MCF 10A (cell line): ENCODE measurements at places on chromosomes 6 and 20. TPM values are rescaled to one million over a fixed set of nuclear protein-coding genes. Genes with fewer than 3 reads are reported as not detected.
A peak's percentile ranks its signal among the peaks of the same experiment; 100 is the strongest.

DNA sequence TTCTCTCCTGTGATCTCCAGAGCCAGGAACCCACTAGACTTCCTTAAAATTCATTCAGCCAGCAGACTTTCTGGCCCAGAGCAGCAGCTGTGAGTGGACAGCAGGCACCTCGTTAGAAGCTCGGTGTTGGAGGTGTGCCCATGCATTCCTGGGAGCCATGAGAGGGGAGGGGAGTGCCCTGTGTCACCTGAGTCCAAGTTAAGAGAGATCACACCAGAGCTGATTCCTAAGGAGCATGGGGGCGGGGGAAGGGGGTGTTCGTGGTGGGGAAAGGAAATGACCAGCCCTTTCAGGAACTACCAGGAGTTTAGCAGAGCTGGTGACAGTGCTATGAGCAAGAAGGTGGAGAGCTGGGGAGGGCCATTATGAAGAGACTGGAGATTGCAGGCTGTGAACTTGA is 46.9 kb downstream of the GFRA4 start:
- no peak for DNase-seq

- DNase-seq, result no peak
Measured at GRCh38 chr6:84508981-84509380, 255.4 kb downstream of the TBX18 start.

GRCh38 chr6:27617700-27618689 is 145.1 kb upstream of the ZNF184 start:
- peak; percentile 68 for DNase-seq

DNA sequence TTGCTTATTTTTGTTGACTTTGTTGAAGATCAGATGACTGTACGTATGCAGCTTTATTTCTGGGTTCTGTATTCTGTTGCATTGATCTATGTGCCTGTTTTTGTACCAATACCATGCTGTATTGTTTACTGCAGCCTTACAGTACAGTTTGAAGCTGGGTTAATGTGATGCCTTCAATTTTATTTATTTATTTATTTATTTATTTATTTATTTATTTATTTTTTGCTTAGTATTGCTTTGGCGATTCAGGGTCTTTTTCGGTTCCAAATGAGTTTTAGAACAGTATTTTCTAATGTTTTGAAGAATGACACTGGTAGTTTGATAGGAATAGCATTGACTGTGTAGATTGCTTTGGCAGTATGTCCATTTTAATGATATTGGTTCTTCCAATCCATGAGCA is 210.3 kb downstream of the EPM2A start:
- DNase-seq, result no peak

DNA sequence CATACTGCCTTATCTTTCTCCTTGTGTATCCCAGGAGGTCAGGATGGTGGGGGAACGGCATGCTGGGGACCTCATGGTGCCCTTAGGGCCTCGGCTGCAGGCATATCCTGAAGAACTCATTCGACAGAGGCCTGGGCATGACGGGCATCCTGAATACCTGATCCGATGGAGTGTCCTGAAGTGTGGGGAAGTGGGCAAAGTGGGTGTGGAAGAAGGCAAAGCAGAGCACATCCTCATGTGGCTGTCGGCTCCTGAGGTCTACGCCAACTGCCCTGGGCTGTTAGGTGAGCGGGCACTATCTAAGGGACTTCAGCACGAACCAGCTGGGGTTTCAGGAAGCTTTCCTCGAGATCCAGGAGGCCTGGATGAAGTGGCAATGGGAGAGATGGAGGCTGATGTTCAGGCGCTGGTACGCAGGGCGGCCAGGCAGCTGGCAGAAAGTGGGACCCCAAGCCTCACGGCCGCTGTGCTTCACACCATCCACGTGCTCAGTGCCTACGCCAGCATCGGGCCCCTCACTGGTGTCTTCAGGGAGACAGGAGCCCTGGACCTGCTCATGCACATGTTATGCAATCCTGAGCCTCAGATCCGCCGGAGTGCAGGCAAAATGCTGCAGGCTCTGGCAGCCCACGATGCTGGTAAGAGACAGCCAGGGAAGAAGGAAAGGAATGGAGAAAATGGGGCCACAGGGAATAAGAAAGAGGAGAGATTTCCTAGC is 2.4 kb downstream of the CUL9 start:
- DNase-seq, result no peak

GRCh38 chr20:57384953-57385761 is 6.0 kb upstream of the RBM38 start:
- DNase-seq, result no peak

DNA sequence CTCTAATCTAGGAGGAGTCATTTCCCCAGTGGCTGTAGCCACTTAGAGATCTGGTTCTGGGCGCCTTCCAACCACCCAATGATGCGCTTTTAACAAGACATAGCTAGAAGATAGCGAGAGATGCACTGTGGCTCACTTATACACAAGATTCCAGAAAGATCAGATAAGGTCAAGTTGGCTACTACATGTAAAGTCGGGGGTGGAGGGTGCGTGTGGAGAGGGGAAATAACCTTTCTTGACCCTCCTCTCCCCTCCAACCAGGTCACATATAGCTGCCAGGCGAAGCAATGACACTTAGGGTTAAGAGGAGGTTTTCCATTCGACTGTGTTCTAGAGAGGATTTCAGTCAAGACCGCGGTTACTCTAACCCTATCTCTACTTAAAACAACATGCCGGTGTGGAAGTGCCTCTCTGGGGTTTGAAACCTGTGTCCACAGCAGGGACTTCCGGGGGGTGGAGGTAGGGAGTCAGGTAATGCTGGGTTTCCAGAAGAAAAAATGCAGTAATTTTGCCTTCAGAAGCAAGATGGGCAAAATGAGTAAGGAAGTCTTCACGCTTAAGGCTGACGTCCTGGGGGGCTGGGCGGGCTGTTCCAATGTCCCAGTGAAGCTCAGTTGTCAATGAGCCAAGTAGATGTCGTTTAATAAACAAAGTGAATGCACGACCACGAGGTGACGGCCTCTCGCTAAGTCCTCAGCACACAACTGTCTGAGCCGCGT is 1.8 kb upstream of the SIM1 start:
- no peak for DNase-seq

The BPIFA1 gene
- total RNA-seq, result not detected in 2 replicates

The ZNF165 gene
- total RNA-seq, result 7.1 and 10.8 TPM in 2 replicates

The NKAIN2 gene
- total RNA-seq, result 2.7 and 4.9 TPM in 2 replicates

The ENPP4 gene
- total RNA-seq, result 0.30 and 0.32 TPM in 2 replicates

The PGC gene
- total RNA-seq, result not detected in 2 replicates

The UTRN gene
- 78.7 and 84.8 TPM in 2 replicates for total RNA-seq

The PRRT1 gene
- total RNA-seq, result 0.17 and 0.19 TPM in 2 replicates

The AGPAT4 gene
- 5.6 and 7.3 TPM in 2 replicates for total RNA-seq
